Activated CD8-positive, alpha-beta memory T cell treated with anti-CD3 and anti-CD28 coated beads, Interleukin-2, amount 50 U/mL, for 48 hours (primary cell): ENCODE measurements at places on chromosomes 11 and 22.

DNA sequence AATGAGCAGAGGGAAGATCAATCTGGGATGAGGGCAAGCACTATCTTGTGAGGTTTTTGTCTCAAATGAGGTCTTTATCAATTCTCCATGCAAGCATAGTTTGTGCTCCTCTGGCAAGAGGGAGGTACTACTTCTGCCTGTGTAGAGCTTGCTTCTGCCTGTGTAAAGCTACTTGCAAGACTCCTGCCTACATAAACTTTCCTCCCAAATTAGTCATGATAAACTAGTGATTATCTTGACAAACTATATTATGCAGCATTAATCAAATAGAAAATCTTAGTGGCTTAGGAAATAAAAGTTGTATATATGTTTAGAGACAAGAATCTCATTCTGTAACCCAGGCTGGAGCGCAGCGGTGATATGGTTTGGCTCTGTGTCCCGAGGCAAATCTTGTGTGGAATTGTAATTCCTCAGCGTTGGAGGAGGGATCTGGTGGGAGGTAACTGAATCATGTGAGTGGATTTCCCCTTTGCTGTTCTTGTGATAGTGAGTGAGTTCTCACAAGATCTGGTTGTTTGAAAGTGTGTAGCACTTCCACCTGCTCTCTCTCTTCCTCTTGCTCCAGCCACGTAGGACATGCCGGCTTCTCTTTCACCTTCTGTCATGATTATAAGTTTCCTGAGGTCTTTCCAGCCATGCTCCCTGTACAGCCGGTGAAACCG is 8.0 kb upstream of the MMP10 start:
- DNase-seq: no peak

DNA sequence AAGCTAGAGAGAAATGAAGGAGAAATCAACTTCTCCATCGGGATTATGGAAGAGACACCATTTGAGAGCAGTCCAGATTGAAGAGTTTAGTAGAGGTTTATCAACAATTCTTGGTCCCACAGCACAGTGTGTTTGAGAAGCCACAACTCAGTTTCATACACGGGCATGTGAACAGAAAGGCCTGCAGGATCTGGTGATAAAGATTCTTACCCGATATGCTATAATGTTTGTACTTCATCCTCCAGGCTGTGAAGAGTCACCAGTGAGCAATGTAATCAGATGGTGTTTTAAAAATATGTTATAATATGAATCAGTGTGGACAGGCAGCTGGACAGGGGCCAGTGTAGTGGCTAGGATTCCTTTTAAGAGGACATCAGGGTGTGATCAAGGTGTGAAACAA is 29.7 kb upstream of the VWA5A start:
- no peak for DNase-seq

- DNase-seq: no peak
Observed at GRCh38 chr11:72738199-72739141, 13.7 kb downstream of the ARAP1 start.

- DNase-seq: no peak
Observed at GRCh38 chr11:38582151-38582550, 1984.1 kb upstream of the RAG2 start.

DNA sequence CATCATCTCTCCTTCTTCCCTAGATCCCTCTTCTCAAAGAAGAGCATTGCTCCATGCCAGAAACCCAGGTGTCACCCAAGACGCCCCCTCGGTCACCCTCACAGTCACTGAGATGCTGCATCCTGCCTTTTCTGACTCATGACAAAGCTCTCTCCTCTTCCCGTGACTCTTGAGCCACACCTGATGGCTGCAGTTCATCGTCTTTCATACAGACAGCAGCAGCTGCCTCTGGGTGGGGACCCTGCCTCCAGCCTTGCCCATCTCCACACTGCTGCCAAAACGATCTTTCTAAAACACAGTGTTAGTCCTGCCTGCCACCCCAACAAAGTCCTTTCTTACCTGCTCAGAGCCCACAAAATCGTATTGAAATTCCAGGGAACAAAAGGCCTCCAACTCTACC is 44.8 kb downstream of the BUD13 start:
- no peak for DNase-seq

DNA sequence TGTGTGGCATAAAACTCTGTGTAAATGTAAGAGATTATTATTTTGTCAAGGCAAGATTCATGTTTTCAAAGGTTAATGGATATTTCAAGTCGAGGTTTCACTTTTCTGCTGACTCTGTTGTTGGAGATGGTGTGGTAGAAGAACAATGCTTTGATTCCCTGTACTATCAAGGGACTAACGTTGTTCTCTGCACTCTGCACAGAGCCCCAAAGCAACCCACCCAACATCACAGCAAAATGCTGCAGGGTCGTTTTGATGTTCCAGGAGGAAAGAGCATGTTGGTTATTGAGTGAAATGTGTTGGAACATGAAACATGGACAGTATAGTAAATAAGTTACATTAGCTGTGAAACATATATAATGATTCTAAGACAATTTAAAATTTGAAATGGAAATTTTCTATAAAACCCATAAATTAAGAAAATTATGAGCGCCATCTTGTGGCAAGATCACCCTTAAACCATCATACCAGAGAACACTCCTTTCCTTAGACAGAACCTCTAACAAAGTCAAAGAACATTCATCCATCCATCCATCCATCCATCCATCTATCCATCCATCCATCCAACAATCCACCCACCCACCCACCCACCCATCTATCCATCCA is 164.4 kb upstream of the ZBED5 start:
- no peak for DNase-seq

DNA sequence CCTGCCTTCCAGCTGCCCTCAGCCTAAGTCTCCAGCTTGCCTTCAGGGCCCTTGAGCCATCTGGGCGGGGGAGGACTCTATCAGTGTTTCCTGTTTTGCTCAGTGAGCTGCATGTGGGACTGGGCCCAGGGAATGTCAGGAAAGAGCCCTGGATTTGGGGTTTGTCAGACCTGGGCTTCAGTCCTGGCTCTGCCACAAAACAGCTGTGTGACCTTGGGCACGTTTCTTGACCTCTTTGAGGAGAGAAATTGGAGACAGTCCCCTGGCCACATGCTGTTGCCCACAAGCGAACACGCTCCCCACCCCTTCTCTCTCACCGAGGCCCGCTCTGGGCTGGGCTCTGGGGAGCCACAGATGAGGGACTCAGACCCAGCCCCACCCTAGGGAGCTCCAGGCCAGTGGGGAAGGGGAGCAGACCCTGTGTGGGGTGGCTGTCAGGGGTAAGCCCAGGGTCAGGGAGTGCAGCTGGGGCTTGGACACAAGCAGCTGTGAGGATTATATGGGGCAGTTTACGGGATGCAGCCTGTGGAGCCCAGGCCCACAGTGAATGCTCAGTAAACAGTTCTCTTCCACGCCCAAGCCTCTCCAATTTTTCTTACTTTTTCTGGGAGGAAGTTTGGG is 12.3 kb downstream of the MYO7A start:
- DNase-seq: no peak

DNA sequence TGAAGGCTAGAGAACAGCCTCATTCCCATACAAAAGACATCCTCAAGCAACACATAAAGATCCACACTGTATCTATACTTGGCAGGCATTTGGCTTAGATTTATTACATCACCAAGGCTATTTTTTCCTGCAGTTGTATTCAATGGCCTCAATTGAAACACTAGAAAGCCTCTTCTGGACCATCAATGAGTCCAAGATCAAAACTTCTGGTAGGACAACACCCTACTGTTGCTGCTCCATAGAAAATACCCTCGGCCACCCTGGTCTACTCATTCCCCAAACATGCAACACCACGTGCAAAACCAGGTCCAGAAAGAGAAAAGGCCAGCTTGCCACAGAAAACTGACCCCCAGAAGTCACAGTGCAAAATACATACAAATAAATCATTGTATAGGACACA is 56.9 kb upstream of the CADM1 start:
- DNase-seq: no peak

DNA sequence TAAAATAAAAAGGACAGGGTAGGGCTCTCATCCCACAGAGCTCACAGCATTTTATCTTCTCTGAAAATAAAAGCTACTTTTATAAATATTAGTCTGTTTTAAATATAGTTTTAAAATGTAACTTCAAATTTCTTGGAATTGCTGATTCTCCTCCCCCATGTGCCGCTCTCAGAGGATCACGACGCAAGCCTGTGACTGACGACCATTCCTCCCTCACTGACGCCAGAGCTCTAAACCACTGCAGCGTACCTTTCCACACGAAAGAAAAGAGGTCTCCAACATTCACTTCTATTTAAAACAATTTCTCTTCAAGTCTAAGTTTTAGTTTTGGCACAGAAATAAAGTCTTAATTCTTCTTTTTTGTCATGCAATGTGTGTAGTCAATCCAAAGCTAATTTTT is 9.3 kb downstream of the TOLLIP start:
- DNase-seq: no peak

DNA sequence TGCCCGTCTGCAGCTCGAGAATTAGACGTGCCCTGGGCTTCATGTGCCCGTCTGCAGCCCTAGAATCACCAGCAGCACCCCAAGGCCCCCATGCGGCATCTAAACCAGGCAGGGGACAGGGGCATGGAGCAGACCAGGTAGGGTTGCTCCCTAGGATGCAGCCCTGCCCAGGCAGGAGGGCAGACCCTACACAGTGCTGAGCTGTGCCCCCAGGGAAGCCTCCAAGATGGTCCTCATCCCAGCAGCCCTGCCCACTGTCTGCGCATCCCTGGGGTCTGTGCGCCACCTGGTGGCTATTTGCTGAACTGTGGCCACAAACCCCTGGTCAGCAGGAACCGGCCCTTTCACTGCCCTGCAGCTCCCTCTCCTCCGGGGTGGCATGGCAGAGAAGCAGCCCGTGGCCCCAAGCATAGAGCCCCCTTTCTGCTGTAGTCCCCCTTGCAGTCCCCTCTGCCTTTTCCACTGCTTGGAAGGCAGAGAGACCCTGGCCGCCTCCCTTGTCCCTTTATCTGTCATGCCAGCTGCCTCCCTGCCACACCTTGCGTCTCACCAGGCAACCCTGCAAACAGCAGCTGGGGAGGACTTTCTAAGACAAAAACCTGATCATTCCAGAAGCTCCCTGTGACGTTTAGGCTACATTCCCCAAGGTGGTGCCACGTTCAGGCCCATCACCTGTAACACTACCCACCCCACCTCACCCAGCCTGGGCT is 86.6 kb downstream of the KCNQ1 start:
- DNase-seq: peak; percentile 91

DNA sequence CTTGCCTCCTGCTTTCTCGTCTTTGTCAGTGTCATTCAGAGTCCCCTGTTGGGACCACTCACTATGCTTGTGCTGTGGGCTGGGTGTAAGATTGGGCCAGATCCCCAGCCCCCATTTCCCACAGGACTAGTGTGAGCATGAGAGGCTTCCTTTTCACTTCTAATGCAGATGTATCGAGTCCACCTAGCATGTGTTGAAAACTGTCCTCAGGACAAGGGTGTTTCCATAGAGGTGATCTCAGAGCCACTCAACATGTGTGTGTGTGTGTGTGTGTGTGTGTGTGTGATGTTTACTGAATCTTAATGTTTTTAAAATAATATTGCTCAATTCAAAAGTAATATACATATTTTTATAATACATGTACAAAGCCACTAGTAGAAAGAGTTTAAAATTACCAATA is 11.4 kb upstream of the CD44 start:
- DNase-seq: no peak

DNA sequence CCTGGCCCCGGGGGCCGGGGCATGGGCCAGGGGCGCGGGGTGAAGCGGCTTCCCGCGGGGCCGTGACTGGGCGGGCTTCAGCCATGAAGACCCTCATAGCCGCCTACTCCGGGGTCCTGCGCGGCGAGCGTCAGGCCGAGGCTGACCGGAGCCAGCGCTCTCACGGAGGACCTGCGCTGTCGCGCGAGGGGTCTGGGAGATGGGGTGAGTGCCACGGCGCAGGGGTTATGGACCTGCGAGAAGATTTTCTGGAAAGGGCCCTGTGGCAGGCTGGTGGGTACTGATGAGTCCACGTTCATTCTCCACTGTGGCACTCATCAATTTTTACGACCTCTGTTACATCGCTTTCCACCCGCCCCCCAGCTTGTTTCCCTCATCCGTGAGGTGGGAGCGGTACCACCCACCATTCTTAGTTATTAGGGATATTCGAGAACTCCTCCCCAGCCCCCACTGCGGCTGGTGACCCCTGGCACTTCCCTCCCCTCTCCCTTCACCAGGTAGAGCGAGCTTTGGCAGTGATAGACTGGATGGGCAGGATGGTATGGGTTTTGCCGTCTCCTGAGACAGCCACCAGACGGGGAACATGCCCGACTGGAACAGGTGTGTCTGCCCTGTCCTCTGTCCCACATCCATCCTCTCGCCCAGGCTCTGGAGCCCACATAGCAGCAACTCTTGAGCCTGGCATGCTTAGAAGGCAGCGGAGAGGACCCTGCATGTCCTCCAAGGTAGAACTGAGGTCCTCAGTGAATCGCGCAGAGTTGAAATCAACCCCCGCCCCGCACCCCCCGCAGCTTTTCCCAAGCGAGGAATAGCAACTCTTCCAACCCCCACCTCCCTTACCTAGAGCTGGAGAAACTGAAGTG is 562 bp downstream of the DGAT2 start:
- DNase-seq: no peak

- DNase-seq: peak; percentile 83
Observed at GRCh38 chr22:27918341-27919221, 475 bp downstream of the PITPNB start.

DNA sequence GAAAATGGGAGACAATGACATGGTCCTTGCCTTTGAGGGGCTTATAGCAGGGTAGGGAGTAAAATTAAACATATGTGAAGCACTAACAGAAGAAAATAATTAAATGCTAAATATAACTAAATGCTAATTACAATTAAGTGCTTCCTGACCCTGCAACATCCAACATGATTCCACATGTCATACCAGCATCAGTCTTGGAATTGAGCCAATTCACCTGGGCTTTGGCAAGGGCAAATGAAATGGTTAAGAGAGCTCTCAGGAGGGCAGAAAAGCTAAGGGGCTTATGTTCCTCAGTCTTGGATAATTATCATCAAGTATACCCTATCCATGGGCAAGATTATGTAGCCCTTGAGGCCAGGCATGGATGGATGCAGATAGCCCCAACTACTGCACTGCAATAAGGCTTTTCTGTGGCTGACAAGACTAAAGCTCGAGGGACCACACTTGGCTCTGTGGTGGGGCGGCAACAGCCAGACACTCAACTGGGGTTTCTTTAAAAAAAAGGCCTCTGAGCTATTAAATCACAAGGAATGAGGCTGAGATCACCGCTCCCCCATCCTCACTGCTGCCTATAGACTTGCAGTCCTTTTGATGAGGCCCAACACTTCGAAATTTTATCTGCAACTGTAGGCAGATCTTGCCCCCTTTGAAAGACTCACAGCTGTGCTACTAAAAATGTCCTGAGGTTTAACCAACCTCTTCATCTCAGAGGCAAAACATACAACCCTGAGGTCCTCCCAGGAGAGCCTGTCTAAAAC is 39.0 kb downstream of the IL18BP start:
- peak; percentile 49 for DNase-seq

GRCh38 chr11:76240161-76240540 is 33.8 kb upstream of the WNT11 start:
- DNase-seq: no peak

- DNase-seq: no peak
Observed at GRCh38 chr11:75925785-75926164, 110.8 kb downstream of the UVRAG start.

DNA sequence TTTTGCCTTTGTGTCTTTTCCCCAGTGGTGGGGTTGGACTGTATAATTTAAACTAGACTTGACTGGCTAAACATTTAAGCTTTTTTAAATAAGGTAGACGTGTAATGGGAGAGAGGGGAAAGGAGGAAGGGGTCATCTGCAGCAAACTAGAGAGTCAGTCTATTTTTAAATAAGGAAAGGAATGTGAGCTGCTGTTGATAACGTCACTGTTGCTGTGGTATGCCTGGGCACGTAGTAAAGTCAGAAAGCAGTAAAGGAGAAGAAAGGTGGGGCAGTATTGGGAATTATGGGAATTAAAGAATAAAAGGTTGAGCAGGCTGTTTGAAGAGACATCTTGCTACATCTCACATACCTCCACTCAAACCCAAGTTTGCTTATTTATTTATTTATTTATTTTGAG is 80.4 kb upstream of the FSHB start:
- DNase-seq: no peak
